Motor neuron (in vitro differentiated cells): ENCODE measurements at places on chromosomes 5 and 9.
A peak's percentile ranks its signal among the peaks of the same experiment; 100 is the strongest.

GRCh38 chr5:176711883-176712282 lies 64.6 kb downstream of the TSPAN17 start:
- ATAC-seq: no peak

DNA sequence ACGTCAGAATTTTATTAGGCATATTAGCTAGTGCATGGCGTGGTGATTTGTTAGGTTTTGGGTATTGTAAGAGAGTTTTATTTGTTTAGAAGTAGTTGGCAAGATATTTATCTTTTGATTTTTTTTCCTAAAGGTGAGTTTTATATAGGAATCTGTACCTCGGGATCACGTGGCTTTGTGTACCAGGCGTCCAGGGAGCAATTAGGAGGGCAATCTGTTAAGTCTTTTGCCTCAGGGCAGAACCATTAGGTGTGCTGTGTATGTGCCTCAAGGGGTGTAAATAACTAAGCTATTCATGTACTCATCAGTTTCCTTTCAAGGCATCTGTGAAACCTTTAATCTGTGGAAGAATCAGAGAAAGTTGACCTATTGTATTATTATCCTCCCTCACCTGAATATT lies 39.4 kb downstream of the ZSWIM6 start:
- ATAC-seq: no peak

DNA sequence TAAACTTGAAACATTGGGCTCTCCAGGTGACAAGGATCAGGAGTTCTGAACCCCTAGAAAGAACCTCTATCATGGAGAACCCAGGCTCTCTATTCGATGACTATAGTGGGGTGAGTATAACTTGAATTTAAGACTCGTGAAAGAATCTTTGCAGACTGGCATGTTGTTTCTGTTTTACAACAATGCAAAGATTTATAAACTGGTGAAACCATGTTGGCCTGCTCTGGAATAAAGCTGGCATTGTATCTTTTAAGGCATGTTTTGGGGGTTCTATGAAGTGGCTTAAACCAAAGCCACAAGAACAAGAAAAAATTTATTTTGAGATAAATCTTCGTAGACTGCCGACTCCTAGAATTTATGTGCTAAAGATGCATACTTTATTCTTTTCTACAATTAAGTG lies 9.8 kb upstream of the GDNF start:
- ATAC-seq: no peak

DNA sequence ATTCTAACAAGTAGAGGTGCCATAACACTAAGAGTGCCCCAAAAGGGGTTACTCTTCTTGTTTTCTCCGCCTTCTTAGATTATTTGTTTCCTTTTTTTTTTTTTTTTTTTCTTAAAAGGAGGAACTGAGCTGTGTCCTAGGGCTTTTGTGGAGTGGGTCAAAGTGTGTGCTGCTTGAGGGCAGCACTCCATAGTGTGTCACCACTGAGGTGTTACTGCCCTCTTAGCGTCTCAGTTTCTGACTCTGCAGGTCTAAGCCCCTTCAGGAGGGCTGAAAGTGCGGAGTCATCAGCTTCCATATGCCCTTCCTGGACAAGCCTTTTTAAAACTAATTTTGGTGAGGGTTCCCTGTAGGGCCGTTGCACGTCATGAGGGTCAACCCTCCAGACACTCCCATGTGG lies 12.6 kb upstream of the NANS start:
- ATAC-seq: no peak

DNA sequence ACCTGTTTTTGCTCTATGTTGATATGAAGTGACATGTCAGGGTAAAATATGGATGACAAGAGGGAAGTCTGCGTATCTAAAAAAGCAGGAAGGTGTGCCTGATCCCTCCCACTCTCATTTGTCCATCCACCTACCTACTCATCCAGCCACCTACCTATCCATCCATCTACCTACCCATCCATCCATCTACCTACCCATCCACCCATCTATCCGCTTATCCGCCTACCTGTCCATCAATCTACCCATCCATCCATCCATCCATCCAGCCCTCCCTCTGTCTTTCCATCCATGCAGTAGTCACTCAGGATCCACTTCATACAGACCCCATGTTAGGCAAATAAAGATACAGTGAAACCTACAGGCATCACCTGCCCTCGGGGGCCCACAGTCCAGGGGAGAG lies 32.4 kb downstream of the LMX1B start:
- no peak for ATAC-seq

GRCh38 chr9:81317939-81318338 lies 371.4 kb downstream of the TLE1 start:
- ATAC-seq: peak; percentile 36

DNA sequence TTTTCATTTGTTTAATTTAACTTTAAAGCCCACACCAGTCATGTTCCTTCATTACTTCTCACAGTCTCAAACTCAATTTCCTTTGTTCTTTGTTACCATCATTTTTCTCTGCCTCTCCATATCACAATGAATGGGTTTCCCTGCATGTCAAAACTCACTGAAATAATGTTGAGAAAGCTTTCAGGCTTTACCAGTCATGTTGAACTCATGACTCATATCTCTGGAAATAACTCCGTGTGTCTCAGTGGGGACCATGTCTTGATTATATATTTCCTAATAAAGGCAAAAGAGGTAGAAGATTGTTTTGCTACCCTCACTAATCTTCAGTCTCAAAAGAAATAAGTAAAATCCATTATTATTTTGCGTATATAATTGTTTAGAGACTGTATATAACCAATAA lies 231.2 kb downstream of the CHSY3 start:
- ATAC-seq: peak; percentile 75

GRCh38 chr9:100355561-100355960 lies 2.8 kb upstream of the TEX10 start:
- ATAC-seq: no peak

DNA sequence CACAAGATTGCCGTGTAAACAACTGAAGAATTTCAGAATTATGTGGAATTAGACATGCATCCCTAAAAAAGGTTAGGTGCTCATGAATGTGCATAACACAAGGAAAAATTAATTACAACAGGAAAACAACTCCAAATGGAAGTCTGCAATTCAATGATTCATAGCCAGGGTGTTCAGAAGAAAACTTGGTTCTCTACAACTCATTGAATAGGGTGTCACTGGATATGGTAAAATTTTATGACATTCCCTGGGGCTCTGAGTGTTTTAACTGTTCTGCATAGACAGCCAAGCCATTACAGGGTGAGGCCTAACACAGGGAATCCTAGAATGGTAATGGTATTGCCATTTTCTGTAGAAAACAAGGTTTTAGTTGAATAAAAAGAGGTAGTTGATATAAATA lies 24.4 kb upstream of the ZSWIM6 start:
- no peak for ATAC-seq

DNA sequence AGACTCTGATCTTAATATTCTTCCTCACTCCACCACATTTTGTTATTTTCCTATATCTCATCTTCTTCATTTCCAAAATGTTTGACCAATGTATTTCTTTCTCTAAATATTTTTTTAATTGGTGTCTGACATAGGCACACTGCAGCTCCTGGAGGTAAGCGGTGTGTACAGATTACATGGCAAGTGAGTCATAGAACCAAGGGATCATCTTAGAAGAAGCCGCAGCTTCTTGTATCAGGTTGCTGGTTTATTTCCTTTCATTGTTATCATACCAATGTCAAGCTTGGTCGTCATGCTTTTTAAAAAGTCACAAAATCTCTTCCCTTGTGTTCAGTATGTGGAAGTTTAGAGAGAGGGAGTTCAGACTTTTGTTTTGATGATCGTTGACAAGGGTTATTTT lies 526.1 kb upstream of the CDH18 start:
- ATAC-seq: no peak

DNA sequence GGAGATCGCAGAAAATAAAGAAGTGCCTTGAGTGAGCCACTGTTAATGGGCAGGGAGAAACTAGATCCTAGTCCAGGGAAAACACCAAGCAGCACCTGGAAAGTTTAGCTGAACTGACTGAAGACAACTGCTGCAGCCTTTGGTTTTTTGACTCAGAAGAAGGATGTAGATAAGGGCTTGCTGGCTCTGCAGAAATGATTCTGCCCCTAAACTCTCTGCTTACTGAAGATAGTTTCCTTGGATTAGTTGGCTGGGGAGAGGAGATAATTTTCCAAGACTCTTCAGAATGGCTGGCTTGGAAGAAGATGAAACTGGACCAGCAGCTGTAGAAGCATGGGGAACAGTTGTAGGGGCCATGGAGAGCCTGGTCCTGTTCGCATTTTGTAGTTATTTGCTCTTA lies 471.8 kb downstream of the KDM4C start:
- no peak for ATAC-seq

DNA sequence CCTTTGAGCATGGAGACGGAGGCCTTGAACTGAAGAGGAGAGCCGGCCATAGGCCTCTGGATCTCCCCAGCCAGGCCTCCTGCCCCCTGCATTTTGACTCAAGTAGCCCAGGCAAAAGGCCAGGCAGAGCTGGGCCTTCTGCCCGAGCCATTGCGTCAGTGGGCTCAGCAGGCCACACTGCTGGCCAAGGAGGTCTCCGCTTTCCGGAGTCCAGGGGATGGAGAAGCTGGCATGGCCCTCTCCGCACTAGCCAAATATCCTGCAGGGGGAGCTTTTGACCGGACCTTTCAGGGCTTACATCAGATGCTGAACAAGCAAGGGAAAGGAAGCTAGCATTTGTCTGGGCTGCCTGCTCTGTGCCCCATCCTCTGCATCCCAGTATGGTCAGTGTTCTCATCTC lies 386.8 kb downstream of the TRIM36 start:
- no peak for ATAC-seq

GRCh38 chr9:89872426-89872912 lies 267.7 kb downstream of the GADD45G start:
- ATAC-seq: no peak

GRCh38 chr5:36252722-36253365 lies 11.1 kb upstream of the NADK2 start:
- no peak for ATAC-seq

DNA sequence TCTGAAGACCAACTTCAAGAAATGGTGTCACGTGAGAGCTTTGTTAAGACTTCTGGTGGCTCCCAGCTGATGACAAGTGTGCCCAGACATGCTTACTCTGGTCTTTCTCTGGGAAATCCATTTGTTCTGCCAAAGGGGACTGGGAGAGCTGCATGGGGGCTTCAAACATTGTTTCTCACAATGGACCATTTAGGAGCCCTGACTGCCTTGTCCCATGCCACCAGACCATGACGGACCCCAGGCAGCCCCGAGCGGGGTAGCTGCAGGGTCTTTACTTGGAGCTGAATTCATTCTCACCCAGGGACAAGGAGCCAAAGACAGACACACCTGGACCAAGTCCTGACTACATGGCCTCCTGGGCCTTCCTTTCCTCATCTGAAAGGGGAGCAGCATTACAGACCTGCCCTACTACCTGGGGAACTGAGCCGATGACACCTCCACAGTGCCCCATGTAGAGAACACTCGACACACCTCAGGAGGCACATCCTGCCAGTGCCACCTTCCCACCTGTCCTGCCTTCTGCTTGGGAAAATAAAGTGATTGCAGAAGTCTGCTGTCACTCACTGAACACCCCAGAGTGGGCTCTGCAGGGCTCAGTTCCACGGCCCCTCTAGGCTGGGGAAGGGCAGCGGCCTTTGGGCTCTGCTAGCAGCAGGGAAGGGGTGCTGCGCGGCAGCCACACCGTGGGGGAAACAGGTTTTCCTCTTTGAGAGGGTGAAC lies 169.0 kb downstream of the DAB2IP start:
- no peak for ATAC-seq

DNA sequence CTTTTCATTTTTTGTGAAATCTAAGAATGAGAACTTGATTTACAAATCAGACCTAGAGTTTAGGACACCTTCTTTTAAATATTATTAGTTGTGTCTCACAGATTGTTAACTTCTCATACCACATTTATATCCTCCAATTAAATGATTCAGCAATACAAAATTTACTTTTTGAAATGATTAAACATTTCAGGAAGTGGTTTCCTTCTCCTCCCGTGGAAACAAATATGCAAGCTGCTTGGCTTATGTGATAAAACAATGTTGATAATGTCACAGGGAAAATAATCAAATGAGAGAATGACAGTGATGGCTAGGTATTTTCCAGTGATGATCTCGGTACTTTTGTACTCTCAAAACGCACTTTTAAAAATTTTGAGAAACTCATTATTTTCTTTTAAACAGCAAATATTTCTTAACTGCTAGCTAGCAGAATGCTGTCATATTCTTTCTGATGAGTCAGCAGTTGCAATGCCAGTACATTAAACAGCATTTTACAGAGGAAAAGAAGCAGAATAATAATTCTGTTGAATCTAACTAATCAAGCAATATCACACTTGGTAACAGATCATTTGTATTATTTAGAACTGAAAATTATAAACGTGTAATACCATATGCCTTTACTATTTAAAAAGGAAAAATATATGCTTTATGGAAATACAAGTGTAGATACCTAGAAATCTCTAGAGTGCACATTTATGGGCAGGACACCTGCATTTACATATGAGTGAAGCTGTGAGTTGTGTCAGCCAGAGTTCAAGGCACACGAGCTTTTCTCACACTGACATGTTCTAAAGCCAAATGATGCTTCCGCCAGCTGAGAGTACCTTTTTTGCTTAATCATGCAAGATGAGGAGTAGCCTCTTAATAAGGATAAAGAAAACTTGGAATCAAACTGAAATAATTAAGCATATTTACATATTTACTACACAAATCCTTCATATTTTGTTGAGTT lies 53.6 kb upstream of the CDH18 start:
- ATAC-seq: peak; percentile 42

GRCh38 chr9:131658377-131659129 lies 81.3 kb downstream of the RAPGEF1 start:
- ATAC-seq: peak; percentile 91

- no peak for ATAC-seq
Observed at GRCh38 chr5:13910637-13911288, 33.7 kb downstream of the DNAH5 start.

DNA sequence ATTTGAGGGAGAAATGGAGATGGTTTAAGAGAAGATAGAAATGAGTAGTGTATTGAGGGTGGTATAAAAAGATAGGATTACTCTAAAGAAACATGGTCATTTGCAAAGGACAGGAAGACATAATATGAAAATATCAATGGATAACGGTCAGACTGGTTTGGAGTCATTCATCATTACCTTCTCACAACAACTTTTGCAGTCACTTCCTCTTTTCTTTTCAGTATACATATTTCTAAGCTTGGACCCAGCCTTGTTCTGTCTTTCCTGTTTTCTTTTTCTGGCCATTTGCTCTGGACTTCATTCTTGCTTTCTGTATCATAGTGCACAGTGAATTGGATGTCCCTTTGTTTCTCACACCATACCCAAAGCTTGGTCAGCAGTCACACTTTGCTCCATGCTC lies 966.5 kb upstream of the TYRP1 start:
- ATAC-seq: no peak

DNA sequence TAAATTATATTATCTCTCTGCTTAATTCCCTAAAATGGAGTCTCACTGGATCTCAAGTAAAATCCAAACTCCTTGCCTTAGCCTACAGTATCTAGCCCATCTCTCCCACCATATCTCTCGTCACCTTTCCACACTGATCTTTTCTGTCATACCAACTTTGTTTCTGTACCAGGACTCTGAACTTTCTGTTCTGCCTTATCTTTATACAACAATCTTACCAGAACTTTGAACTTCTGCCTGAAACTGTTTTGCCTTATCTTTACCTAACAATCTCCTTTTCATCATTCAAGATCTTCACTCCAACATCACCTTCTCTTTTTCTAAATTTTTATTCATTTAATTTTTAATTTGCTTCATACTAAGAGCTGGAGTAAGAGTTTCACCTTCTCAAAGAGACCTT lies 139.0 kb downstream of the CPLANE1 start:
- no peak for ATAC-seq

- no peak for ATAC-seq
Observed at GRCh38 chr9:77616191-77616590, 31.9 kb downstream of the GNA14 start.
